ENCODE measurements at places on chromosomes 3 and 15.

GRCh38 chr3:155554777-155555451 lies 190.0 kb downstream of the PLCH1 start:
- DNase-seq = no peak

DNA sequence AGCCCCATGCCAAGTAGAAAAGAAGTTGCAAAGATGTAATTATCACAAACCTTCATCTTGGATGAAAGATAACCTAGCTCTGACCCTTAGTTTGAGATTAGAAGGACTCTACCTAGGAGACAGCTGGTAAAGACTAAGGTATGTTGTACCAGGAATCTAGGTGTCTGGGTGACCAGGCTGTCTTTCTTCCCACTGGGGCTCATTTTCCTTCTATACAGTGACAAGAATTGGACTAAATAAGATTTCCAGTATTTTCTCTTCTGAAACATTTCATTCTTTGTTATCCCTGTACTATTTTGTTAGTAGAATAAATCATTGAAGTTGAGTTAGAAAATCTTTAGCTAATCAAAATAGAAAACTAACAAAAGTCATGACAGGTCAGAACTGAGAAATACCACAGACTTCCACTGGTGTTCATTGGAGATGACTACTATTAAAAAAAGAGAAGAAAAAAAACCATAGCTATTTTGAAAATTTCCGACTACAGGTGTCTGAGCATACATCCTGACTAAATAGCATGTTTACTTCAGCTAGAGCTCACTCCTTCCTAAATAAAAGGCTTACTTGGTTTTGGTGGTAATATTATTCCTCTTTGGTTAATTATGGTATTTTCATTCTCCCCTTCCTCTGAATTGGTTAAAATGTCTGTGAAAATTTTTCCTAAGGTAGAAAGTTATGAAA lies 10.1 kb downstream of the TGFBR2 start:
- DNase-seq = no peak

DNA sequence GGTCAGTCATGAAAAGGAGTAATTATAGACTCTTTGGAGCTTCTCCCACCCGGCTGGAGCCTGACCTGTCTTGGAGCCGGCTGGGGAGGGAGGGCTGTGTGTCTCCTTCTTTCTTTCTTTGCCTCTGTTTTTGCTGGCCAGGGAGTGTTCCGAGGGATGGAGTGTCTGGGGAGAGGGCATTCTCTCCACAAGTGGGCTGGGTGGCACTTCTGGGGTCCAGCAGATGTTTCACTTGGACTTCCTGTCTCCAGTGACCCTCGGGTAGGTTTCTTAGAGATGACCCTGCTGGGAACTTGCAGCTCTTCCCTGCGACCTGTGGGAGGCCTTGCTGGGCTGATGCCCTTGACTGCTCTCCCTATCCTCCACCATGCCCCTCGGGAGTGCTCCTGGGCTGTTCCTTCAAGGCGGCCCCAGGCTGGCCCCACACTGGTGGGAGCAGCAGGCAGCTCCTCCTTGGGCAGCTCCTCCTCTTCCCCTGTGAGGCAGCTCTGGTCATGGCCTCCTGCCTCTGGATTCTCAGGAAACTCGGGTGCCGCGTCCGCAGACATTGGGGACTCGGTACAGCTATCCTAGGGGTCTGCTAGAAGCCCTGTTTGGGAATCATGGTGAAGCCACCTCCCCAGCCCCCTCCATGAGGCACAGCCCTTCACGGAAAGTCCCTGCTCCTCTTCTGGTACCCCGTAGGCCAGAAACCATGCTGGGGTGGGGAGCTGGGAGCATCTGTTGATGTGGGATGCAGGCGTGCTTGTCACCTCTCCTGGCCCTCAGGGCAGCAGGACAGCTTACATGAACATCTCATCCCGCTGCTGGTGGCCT lies 44.9 kb downstream of the APBA2 start:
- DNase-seq = no peak

DNA sequence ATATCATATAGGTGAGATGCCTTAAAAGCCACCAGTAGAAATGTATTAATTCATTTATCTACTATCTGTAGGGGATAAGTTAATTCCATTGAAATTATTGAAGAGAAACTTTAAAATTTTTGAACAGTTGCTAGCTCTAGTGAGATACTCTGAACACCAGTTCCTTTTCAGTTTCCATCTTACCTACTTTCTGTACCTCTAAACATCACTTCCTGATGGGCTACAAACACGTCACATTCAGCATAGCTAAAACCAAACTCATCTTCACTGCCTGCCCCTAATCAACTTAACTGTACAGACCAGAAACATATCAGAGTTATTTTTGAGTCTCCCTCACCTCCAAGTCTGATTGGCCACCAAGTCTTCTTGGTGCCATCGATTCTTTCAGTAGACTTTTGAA lies 88.9 kb downstream of the FEZF2 start:
- no peak for DNase-seq

GRCh38 chr3:89946884-89947283 lies 839.5 kb downstream of the EPHA3 start:
- DNase-seq = no peak

- DNase-seq = no peak
Measured at GRCh38 chr3:77149382-77149781, 109.5 kb downstream of the ROBO2 start.

DNA sequence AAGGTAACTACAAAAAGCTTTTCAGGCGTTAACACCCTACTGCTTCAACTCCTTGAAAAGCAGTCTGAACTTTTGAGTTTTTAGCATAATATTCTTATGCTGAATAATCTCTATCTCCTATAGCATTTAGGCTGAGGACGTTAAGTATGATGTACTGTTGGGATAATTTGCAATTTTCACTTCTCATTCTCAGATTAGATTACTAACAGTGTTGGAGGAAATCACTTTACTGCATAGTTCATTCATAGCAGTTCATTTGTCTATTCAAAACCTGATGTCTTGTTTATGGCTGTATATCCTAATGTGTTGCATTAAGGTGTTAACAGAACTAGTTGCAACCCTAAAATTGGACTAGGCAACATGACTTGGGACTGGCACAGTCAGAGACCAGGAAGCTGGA lies 983.1 kb downstream of the FHIT start:
- DNase-seq = no peak

GRCh38 chr15:42020713-42021273 lies at the start of gene PLA2G4E:
PLA2G4E (minus strand) TSS chr15:42021042; CDS start chr15:42021030, 12 bp downstream.
- no peak for DNase-seq

DNA sequence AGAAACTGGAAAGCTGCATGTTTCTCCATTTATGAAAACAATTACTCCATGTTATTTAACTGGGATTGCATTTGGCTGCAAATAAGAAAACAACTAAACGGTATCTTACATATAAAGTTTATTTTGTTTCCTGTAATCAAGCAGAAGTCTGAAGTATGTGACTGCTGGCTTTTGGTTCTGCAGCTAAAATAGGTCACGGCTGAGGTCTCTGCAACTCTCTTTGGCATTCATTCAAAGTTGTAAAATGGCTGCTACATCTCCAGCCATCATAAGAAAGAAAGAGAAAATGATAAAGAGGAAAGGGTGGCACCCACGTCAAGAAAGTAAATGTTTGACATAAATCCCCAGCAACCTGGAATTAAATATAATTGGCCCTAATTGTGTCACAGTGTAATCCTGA lies 406.1 kb downstream of the TBC1D5 start:
- no peak for DNase-seq

DNA sequence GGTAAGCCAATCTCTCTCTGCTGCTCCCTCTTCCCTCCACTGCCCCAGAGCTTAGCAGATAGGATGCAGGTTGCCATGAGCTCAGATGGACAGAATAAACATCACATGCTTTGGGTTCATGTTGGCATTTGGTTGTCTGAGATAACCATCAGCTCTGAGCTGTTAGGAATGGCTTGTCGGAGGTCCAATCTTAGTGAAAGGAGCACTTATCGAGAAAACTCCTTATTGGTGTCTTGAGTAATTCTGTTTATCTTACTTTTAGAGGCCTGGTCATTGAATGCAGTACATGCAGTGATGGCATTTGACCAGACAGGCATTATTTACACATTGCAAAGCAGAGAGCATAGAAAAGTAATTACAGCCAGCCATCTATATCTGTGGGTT lies 99.7 kb downstream of the CEMIP start:
- no peak for DNase-seq

- DNase-seq = no peak
Measured at GRCh38 chr3:16089521-16089920, 85.0 kb upstream of the GALNT15 start.

DNA sequence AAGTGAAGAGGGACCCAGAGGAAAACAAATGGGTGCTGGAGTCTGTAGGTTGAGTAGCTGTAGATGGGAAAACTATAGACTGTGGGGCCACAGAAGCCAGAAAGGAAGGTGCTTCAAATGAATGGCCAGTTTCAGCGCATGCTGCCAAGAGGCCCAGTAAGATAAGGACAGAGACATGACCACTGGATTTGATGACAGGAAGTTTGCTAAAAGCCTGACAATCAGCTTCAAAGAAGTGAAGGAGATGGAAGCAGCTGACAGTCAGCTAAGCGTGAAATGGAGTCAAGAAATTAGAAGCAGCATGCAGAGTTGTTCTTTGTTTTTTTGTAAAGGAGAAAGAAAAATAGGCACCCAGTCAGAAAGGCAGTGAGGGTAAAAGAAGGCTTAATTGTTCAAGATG lies 24.9 kb downstream of the TXNRD3 start:
- no peak for DNase-seq

DNA sequence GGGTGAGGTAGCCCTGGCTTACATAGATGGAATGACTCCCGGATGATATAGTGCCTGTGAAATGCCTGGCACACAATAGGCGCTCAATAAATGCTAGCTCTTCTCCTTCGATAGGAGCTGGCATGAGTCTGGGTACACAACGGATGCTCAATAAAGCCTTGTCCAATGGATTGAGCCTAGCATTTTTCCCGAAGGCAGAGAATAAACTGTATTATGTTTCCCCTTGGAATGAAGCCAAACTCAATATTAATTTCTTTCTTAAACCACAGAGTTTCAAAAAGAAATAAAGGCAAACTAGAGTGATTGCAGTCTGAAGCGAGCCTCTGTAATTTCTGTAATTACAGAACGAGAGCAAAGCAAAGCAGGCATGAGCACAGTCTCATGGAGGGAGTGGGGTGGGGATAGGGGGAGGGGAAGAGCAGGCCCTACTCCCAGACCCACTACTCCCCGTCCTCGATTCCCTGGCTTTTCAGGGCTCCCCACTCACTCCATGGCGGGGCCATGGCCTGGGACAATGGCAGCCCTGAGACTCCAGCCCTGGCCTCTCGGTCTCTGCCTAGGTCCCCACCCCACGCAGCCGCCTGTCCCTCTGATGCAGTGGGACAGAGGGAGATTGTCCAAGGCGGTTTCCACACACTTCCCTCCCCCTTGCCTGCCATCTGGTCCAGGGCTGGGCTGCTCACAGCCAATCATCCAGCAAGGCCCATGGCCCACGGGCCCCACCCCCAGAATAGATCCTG lies 18.0 kb downstream of the SLC6A1 start:
- no peak for DNase-seq

GRCh38 chr15:34025252-34025651 lies 13.8 kb downstream of the AVEN start:
- no peak for DNase-seq

- no peak for DNase-seq
Measured at GRCh38 chr3:77191014-77191413, 151.1 kb downstream of the ROBO2 start.

GRCh38 chr3:139917226-139917785 lies 17.7 kb upstream of the CLSTN2 start:
- no peak for DNase-seq

- peak; percentile 57 for DNase-seq
Measured at GRCh38 chr3:157127831-157128767, 31.8 kb downstream of the CCNL1 start.

GRCh38 chr3:62051506-62051905 lies 321.8 kb downstream of the FEZF2 start:
- DNase-seq = peak; percentile 33

- no peak for DNase-seq
Measured at GRCh38 chr3:32685543-32686185, 676 bp downstream of the CNOT10 start.

DNA sequence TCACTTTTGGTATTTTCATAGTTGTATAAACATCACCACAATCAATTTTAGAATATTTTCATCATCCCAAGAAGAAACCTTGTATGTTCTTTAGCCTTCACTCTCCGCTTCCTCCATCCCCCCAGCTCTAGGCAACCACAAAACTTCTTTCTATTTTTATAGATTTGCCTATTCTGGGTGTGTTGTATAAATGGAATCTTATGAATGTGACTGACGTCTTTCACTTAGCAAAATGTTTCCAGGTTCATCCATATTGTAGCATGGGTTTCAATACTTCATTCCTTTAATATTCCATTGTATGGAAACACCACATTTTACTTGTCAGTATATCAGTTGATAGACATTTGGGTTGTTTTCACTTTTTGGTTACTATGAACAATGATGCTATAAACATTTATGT lies 335.8 kb upstream of the GOLIM4 start:
- DNase-seq = no peak

DNA sequence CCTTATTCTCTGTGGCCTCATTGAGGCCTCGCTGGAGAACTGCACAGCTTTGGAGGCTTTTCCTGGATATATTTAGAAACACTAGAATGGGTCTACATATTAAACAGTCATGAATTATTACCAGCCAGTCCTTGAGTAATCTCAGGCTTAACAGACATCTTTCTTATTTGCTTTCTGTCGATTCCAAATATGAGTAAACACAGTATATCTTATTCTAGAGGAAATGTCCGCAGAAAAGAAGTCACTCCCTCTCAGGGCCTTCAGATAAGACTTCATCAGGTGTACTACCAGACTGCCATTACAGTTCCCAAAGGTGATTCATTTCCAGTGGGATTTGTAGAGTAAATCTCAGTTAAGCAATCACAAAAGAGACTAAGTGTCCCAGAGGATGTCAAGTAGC lies 310.7 kb downstream of the RBMS3 start:
- no peak for DNase-seq

GRCh38 chr3:77259694-77260093 lies 219.8 kb downstream of the ROBO2 start:
- DNase-seq = peak; percentile 5
